Stimulated activated naive CD4-positive, alpha-beta T cell (primary cell): ENCODE measurements at places on chromosomes 2 and 18.
A peak's percentile ranks its signal among the peaks of the same experiment; 100 is the strongest.

DNA sequence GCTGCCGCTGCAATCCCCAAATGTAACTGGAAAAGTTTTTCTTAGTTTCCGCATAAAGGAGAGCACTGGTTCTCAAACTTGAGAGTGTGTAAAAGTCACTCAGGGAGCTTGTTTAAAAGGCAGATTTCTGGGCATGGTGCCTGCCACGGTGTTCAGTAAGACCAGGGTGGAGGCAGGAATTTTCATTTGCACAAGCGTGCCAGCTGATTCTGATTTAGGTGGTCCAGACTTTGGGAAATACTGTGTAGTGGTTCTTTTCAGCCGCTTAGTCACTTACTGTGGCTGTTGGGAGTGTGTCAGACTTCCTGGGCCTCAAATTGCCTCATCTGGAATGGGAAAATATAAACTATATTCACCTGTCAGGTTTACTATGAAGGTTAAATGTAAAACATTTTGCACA lies 788 bp downstream of the ARMC9 start:
- no peak for DNase-seq

DNA sequence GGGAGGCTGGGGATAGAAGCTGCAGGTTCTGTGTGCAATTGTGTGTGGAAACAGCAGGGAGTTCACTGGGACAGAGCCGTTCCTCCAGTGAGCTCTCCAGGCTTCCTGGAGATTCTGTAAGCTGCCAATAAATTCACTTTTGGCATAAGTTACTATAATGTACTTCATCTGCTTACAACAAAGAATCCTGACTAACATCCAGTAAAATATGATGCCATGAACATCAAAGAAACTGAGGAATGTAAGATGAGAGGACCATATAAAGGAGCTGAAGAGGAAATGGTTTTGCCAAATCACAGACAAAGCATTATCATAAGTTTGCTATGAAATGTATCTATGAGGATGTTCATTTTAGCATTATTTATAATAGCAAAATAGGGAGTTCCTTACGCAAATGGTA lies 175.3 kb downstream of the KCNE4 start:
- no peak for DNase-seq

GRCh38 chr2:109322111-109322510 lies 193.1 kb downstream of the SH3RF3 start:
- no peak for DNase-seq

DNA sequence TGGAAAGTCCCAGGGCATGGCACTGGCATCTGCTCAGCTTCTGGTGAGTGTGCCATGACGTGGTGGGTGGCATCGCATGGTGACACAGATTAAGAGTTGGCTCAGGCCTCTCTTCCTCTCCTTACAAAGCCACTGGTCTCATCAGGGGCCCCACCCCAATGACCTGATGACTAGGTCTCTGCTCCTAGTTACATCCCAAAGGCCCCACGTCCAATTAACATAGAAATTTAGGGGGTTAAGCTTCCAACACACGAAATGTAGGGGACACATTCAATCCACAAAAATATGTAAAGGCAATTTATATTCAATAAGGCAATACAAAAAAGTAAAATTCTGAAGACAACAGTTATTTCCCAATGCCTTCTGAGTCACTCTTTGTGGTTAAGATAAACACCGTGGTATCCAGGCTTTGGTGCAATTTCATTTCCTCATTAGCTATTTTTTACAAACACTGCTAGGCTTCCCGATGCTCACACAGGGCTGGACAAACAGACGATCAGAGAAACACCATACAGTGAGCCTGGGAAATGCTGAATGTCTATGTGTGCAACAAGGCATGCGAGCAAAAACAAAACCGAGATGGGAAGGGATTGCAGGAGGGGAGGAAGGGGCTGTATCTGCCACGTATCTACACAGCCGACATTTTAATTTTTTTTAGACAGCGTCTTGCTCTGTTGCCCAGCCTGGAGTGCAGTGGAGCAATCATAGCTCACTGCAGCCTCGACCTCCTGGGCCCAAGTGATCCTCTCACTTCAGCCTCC lies 67.2 kb downstream of the MBP start:
- DNase-seq = no peak

DNA sequence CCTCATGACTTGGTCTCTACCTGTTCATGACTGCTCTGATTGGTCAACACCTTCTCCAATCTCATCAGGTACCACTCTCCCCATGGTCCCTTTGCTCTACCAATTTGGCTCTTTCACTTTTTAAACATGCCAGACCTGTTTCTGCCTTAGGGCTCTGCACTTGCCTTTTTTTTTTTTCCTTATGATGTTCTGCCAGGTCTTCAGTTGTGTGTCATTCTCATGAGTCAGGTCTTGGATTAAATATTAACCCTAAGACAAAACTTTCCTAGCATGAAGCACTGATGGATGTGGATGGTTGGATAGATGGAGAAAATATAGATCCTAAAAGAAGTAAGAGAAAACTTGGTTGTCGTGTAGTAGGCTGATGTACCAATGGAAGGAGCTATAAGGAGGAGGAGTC lies 219.3 kb downstream of the TTC32 start:
- DNase-seq = no peak

DNA sequence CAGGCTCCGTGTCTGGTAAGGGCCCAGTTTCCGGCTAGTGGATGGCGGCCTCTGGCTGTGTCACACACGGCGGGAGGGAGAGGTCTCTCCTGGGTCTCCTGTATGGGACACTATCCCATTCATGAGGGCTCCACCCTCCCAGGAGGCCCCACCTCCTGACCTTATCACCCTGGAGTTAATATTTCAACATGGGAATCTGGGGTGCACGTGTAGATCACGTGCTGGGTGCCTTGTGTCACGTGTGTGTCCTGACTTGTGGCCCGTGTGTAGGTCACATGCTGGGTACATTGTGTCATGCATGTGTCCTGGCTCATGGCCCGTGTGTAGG lies 9.9 kb downstream of the NEU4 start:
- DNase-seq = no peak

DNA sequence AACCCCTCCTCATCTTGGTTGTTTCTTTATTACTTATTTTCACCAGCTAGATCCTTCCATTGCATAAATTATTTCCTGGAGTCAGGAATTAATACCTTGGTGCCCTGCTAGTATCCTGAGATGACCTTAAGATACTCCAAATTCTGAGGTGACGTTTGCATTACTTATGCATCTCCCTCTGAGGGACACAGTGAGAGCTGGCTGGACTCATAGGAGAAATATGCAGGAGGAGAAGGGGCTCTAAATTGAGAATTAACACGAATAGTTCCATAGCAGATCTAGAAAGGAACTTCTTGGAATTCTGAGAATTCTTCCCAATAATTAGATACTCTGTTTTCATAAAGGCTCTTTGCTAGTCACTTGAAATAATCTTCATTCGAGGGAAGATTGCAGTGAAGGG lies 310.6 kb upstream of the ZEB2 start:
- no peak for DNase-seq

GRCh38 chr2:150520887-150521664 lies 33.6 kb upstream of the RND3 start:
- no peak for DNase-seq

DNA sequence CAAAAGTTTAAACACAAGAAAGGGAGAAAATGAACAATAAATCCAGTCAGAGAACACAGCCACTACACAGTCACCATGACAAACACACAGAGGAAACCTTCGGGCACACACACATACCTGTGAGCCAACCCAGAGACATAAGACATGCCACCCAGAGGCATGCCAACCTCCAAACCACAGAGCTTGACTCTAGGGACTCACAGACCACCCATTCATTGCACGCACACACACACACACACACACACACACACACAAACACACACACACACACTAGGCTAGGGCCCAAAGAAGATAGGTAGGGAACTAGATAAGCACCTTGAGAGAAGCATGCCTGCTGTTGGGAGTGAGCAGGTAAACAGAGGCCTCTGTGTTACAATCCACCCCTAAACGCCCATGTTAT lies 9.1 kb downstream of the SIX3 start:
- no peak for DNase-seq

- DNase-seq = no peak
Observed at GRCh38 chr2:21422050-21422449, 298.3 kb downstream of the TDRD15 start.

DNA sequence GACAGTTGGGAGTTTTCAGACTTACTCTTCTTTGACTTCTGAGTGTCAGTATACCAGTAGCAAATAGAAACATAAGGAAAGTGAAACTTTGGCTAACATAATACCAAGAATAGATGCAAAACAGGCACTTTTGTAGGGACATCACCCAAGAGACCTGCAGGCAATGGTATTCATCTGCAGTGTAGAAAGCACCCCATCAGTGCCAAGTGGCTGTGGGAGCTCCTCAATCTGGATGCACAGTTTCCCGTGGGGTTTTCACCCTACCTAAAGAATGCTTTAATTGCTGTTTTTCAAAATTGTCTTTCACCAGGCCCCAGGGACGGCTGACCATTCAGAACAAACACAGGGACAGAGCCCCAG lies 96.6 kb upstream of the GPR45 start:
- no peak for DNase-seq

DNA sequence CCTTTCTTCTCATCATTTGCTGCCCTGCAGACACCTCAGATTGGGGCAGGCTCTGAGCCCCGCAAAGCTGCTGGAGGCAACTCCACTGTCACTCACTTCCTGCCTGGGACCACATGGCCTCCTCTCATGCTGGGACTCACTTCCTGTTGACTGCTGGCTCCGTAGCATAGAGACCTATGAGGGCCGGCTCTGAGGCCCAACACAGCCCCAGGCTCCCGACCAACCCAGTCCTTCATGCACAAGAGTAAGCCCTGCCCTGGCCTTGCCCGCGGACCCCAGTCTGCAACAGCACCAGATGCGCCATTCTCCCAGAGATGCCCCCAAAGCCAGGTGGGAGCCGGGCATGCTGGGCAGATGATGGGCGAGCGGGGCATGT lies 55.7 kb downstream of the DNMT3A start:
- peak; percentile 43 for DNase-seq

DNA sequence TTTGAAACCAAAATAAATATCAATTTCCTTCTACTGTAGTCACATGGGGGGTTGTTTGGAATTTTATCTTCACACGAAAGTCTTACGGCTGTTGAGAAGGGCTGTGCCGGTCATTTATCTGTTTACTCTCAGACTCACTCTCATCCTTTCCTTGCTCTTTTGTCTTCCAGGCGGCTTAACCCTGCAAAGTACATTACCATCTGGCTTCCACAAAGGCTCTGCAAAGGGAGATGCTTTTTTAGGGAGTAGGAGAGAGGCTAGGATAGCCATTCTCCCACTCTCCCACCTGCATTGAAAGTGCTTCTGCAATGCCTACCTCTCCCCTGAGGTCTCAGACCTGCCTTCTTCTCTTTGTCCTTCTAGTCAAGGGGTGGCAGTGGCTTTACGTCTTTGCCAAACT lies 247.6 kb downstream of the MEIS1 start:
- no peak for DNase-seq

DNA sequence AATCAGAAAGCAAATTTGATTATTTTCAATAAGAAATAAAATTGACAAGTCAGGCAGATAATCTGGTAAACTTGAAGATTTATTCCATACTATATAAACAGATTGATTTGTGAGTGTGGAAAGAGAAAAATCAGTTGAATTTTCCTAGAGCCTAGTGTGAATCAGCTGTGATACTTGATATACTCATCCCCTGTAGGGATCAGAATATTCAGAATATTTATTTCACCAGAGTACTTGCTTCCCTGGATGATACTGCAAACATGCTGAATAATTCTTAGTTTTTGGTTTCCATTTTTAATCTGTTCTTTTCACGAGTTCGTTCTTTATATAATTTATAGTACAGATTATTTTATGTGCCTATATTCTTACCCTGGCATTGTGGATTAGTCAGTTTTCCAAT lies 142.8 kb downstream of the GALNT3 start:
- DNase-seq = no peak

DNA sequence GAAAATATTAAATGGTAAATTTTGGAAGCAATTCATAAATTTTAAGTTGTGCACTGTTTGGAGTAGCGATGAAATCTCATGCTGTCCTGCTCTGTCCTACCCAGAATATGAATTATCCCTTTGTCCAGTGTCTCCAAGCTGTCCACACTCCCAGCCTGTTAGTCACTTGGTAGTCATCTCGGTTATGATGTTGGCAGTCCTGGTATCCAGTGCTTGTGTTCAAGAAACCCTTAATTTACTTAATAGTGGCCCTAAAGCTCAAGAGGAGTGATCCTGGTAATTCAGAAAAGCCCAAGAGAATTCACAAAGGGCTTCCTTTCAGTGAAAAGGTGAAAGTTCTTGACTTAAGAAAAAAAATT lies 71.8 kb upstream of the STAM2 start:
- DNase-seq = no peak

- DNase-seq = no peak
Observed at GRCh38 chr18:53018791-53019190, 678.8 kb downstream of the DCC start.

DNA sequence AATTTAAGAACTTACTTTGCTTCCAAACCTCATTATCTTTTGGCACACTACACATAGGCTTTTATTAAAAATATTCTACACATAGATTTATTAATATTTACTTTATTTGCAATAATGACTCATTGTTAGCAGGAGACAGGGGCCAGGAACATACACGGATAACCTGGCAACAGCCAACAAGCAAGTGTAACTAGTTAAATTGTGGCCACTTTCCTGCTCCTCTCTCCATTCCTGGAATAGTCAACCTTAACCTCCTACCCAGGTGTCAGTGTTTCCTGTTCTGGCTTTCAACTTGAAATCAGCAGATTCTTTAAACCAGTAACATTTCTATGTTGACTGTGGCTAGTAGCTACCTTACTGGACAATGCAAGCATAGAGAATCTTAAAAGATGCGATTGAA lies 26.5 kb downstream of the ACVR1 start:
- no peak for DNase-seq

- no peak for DNase-seq
Observed at GRCh38 chr2:191635333-191636234, 42.4 kb upstream of the NABP1 start.

- DNase-seq = no peak
Observed at GRCh38 chr2:63378589-63378988, 209.7 kb downstream of the WDPCP start.

DNA sequence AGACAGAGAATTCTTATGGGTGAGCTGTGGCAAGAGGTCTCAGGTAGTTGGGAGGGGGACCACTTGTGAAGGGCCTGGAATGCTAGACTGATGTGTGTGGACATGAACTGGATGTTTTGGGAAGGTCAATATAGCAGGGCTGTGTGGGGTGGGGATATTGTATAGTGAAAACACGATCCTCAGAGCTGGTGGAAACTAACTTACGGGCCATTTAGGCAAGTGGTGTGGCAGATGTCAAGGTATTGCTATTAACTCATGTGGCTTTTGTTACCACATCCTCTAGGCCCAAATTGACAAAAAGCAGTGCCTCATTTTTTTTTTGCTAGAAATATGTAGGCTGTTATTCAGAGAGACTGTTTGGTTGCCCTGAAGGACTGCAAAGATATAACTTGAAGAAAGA lies 8.0 kb upstream of the GALNT1 start:
- no peak for DNase-seq

- no peak for DNase-seq
Observed at GRCh38 chr2:216165711-216166110, 56.6 kb downstream of the XRCC5 start.
